Cardiac septum (tissue), 1 donor: ENCODE measurements at places on chromosomes 6 and 20. TPM values are rescaled to one million over a fixed set of nuclear protein-coding genes. Genes with fewer than 3 reads are reported as not detected.

DNA sequence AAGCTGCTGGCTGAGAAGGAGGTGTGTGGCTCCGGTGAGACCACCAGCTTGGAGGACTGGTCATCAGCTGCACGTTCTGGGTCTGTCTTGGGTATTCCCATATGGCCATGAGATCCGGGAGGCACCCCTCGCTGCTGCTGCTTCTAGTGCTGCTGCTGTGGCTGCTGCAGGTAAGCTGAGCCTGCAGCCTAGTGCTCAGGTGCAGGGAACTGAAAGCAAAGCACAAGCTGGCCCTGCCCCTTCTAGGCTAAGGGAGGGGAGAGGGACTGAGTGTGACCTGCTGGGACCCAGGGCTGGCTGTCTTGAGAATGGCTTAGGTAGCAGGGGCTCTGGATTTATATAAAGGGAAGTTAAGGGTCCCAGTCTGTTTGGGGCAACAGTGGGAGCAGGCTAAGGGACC is 403 bp downstream of the CDH26 start:
- no peak for DNase-seq

GRCh38 chr6:129444683-129445082 is 265.3 kb downstream of the ARHGAP18 start:
- no peak for DNase-seq

DNA sequence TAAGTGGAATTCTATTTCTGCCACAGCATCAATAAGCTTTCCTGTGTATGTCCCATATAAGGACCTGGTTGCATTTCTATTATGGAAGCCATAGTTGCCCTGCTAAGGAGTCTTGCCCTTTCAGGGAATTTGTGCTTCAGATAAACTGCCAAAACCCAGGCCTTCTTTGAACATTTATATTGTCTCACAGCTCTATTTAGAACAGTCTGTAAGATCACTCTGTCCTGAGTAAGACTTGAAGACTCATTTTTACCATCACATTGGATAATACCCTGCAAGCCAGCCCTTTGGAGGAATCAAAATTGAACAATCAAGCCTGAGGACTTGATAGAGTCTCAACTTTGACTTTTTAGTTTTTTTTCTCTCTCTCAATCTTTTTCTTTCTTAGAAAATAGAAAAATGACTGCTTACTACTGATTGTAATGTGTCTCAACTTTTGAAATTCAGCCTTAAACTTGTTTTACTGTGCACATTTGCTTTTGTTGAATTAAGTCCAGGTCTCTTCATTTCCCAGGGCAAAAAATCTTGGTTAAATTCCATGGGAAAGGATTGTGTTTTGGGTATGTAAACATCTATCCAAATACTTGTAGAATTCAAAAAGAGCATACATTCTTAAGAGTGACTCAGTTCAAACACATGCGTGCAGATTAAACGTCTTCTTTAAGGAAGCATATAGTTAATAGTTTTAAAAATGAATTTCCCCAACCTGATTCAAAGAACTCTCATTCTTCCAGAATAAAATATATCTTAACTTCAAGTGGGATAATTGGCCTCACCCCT is 91.2 kb downstream of the PLCB1 start:
- DNase-seq, result no peak

DNA sequence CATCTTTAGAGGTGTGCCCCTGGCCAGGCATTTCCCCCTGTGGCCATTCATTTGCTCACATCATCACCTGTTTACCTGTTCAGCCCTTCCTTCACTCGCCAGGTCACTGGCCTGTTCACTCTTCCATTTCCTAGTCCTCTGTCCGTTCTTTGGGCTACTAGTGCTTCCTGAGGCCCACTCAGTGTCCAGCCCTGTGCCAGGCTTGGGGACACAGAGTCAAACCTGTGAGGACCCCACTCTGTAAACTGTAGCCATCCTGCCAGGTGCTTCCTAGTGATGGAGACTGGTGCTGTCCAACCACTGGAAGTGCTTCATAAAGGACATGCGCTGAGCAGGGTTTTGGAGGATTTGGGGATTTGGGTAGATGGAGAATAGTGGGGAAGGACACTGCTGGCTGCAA is 3.5 kb downstream of the DLGAP4 start:
- peak; percentile 36 for DNase-seq

DNA sequence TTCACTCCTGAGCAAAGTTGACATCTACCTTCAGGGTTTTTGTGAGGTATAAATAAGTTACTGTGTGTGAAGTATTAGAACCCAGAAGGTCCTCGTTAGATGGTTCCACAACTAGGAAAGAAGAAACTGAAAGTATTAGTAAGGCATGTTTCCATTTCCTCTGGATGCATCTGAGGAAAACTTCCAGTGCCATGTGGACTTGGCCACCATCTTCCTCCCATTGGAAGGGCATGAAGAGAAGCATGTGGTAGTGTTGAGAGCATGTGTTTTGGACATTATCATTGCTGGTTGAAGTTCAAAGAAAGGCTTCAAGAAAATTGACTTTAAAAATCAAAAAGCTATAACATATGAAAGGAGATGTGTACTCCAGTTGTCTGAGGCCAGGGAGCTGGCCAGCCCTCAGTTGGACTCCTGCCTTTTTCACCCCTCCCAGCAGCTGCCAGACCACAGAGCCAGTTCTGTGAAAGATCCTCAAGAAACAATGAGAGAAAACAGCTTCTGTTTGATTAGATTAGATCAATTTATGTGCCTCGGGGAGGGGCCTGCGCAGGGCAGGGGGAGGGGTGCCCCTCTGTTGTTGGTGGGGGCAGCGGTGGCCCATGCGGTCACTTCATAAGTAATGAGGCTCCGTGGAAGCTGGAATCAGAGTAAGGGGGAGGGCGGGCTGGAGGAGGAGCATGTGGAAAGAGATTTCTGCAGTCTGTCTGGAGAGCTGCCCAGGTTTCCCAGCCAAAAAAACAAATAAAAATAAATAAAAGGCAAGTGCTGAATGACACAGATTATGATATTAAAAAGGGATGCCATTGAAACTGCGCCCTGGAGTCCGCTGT is 154.0 kb downstream of the JARID2 start:
- DNase-seq, result peak; percentile 82

GPRC6A gene
- not detected for total RNA-seq

DNA sequence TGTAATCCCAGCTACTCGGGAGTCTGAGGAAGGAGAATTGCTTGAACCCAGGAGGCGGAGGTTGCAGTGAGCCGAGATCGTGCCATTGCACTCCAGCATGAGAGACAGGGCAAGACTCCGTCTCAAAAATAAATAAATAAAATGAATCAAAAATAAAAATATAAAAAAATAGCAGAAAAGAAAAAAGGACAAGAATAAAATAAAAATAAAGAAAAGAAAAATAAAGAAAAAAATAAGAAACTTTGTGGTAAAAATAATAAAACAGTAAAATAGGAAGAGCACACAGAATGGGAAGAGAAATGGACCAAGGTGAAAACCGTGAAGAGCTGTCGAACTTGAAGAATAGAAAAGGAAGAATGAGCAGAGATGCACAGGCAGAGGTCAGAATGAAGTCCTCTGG is 63.0 kb downstream of the SNX5 start:
- no peak for DNase-seq

DNA sequence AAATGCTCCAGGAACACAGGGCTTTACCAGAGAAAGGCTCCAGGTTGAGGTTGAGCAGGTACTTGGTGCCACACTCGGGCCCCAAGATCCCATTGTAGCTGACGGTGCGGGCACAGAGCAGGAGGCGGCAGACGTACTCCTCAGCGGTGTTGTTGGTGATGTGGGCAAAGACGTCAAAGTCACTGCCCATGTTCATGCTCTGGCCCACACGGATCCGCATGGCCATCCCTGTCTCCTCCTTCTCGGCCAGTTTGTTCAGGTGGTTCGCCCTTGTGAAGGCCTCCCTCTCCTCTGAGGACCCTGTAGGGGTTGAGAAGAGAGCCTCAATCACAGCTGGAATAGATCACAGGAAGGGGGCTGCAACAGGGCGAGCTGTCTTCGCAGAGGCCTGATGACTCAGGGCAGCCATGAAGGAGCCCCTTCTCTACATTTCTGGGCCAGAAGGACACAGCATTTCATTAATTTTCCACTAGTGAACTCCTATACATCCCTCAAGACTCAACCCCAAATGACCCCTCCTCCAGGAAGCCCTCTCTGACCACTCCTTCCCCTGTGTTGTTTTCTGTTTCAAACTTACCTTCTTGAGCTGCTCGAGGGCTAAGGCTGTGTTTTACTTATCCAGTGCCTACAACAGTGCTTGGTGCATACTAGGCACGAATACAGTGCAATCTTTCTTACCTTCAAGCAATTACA is 26.8 kb downstream of the TGM2 start:
- DNase-seq, result peak; percentile 72
